ENCODE measurements at places on chromosomes 13 and 19.

- no peak for DNase-seq
These were observed 4.3 kb downstream of the NACC1 start for GRCh38 chr19:13122275-13122878.

- DNase-seq, result no peak
These were observed 7.3 kb downstream of the IRS2 start for GRCh38 chr13:109779074-109779473.

GRCh38 chr19:38134540-38135149 lies 89.4 kb downstream of the DPF1 start:
- DNase-seq, result no peak

- DNase-seq, result no peak
These were observed 6.0 kb upstream of the HAS1 start for GRCh38 chr19:51729781-51730180.

GRCh38 chr13:111850976-111851375 lies 216.0 kb upstream of the SOX1 start:
- no peak for DNase-seq

- DNase-seq, result no peak
These were observed 1365.0 kb downstream of the EFNB2 start for GRCh38 chr13:105170438-105170837.

DNA sequence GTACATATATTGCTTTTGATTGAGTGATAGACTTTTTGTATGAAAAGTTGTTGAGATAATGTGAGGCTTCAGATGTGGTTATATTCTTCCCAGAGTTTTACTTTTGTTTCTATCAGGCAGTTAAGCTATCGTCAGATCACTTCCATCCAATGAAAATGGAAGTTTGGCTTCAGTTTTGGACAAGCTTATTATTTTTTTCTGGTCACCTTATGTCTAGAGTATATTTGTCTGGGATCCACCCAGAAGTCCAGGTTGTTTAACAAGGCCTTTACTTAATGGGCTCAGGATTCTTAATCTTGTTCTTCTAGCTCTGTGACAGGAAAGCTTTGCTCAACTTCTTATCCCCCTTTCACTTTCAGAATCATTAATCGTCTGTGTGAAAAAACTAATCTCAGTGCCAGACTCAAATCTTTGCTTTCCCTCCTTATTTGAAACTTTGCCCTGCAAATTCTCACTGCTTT lies 150.9 kb downstream of the PDS5B start:
- no peak for DNase-seq

- peak; percentile 57 for DNase-seq
These were observed 218.0 kb downstream of the IRS2 start for GRCh38 chr13:109568339-109568818.

- no peak for DNase-seq
These were observed 169.8 kb downstream of the SUCLA2 start for GRCh38 chr13:47831265-47831664.
